Activated naive CD8-positive, alpha-beta T cell treated with anti-CD3 and anti-CD28 coated beads, Interleukin-2, amount 50 U/mL, for 24 hours (primary cell): ENCODE measurements at places on chromosomes 11 and 22.

DNA sequence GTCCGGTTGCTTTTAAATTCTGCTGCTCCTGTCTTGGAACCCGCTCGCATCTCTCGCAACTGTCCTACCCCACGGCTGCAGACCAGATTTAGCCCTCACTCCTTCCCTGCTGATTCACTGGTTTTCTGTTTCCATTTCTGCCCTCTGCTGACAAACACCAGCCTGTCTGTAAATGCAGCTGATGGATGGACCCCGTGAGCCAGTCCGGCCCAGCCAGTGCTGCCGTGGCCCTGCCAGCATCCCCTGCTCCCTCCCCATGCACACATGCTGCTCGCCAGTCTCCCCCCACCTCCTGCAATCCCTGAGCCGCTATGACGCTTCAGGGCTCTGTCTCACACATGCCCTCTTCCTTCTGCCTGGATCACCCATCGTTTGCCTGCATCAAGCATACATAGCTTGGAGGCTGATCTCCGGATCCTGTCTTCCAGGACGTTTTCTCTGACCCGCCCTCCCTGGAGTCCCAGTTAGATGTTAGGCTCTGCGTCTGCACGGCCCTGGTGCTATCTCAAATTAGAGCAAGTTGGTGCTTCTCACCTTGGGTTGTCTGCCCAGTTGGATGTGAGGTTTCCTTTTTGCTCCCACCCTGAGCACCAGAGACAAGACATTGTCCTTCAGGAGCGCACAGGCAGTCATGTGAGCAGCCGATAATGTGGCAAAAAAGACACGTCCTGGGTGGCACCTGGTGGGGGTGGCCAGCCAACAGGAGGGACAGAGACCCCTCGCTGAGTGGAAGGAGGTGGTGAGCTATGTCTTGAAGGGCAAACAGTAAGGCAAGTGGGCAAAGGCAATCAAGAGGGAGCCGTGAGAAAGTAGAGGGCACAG lies 4.3 kb upstream of the ACR start:
- no peak for DNase-seq

DNA sequence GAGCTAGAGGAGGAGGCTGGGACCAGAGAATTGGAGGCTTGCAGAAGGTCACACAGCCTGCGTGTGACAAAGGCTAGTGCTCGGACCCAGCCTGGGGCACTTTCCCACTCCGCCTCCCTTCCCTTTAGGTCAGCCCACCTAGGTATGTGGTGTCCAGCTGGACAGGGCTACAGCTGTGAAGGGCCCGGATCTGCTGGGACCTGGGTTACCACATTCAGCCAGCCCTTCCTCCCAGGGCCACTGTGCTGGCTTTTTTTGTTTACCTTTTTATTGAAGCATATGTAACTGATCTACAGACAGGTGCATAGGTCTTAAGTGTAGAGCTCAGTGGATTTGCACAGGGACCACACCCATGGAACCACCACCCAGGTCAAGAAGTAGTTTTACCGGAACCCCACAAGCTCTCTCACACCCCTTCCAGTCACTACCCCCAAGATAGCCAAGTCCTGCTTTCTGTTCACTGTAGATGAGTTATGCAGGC lies 8.7 kb downstream of the CAPN5 start:
- DNase-seq: no peak

- DNase-seq: no peak
These were observed 524.2 kb upstream of the CHORDC1 start for GRCh38 chr11:90747057-90747456.

DNA sequence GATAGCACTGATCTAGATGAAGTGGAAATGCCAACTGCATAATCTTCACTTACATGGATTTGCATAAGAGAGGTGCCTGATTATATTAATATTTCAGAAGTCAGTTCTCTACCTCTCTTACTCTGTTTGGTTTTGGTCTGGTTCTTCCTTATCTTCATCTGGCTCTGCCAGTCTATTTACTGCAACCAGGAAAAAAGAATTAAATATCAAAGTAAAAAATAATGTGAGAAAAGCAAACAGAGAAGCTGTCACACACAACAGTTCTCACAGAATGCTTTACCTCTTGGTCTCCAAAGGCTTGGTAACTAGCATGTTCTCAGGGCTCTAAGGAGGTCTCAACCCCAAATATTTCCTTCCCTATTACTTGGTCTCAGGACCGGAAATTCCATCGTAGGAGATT lies 6.7 kb downstream of the VSIG10L2 start:
- no peak for DNase-seq

- no peak for DNase-seq
These were observed 14.9 kb downstream of the ARAP1 start for GRCh38 chr11:72737336-72737735.

- no peak for DNase-seq
These were observed 28.4 kb upstream of the RBFOX2 start for GRCh38 chr22:36056980-36057379.

DNA sequence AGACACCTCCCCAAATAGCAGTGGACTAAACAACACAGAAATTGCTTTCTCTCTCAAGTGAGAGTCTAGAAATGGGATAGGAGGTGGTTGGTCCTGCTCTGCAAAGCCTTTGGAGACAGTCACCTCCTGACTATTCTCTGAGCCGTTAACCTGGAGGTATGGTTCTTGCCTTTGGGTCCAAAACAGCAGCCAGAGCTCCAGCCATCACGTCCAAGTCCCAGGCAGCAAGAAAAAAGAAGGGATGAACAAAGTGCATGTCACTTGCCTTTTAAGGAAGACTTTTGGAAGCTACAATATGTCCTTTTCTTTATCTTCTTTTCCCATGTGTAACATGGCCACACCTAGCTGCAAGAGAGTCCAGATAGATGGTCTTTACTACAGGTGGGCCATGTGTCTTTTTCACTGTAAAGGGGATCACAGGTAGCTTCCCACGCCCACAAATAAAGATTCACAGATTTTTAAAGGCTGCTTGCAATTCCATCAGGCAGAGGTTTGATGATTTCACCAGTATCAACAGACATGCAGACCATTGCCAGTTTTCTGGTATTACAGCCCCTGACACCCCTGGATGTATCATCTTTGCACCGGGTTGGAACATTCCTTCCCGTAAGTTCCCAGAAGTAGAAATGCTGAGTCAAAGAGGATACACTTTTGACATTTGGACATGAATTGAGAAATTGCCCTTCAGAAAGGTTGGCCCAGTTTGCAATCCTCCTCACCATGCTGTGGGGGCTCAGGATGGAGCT lies 66.0 kb downstream of the MYEOV start:
- DNase-seq: no peak

DNA sequence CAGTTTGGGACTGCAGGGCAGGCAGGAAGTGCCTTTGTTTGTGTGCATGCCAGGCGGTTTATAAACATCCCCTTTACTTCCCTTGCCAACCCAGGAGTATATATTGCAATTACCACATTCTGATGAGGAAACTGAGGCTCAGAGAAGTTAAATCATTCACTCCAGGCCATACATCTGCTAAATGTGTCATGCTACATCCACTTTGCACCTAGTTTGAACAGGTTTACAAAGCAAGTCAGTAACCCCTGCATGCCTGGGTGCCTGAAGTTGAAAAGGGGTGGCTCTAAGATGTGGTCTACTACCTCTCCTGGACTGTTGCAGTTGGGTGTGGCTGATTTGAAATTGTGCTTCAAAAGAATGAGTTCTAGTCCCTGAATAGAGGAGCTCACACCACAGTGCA lies 23.6 kb downstream of the FLI1 start:
- no peak for DNase-seq

- DNase-seq: no peak
These were observed 5.4 kb downstream of the FDX1 start for GRCh38 chr11:110434952-110435779.

DNA sequence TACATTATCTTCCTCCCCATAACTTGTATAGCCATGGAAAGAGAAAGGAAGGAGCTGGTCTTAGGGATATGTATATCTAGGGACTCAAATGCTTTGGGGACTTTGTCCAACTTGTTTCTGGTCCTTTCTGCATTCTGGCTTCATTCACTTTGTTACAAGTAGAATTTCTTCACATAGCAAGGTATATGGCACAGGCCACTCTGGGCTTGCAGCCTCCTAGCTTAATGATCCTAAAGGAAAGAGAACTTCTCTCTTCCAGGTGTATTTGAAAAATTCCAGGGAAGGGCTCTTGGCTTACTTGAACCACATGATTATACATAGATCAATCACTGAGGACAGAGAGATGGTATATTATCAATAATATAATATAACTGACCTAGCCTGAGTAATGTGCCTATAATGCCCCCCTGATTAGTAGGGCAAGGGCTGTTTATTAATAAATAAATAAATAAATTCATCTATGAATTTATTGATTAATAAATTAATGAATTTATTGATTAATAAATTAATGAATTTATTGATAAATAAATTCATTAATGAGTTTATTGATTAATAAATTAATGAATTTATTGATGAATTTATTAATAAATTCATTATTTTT lies 48.2 kb upstream of the CEP295 start:
- DNase-seq: no peak

- DNase-seq: no peak
These were observed 280.2 kb downstream of the BUD13 start for GRCh38 chr11:116492600-116492999.

- DNase-seq: no peak
These were observed 4.7 kb upstream of the GRK2 start for GRCh38 chr11:67261640-67261945.

DNA sequence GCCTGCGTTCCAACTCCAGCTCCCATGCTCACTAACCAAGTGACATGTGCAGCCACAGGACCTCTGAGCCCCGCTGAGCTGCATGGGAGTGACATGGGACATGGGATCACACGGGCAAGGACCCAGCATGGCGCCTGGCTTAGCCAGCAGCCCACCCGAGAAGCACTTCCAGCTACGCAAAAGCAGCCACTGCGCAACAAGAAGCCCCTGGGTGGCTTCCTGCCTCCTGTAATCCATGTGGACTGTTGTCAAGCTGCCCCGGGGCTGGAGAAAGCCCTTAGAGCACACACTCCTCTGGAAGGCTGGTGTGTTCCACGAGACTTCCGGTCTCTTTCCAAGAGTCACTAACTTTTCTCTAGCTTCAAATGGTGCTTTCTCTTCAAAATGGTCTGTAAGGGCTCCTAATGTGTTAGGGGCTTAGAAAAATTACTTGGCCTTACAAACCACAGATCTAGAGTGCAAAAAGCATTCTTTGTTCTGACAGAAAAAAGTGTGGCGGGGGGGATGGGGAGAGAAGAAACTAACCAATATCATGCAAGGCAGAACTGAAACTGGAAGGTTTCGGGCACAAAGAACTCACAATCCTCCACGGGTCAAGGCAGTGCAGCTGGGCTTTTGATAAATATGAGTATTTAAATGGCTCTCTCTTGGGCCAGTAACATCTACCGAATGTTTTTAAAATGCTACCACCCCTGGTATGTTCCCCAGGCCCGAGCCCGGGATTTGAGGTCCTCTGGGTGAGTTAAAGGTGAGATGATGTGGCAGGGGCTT lies 5.5 kb downstream of the C11orf24 start:
- no peak for DNase-seq

GRCh38 chr22:48261048-48261621 lies 1498.7 kb downstream of the TBC1D22A start:
- DNase-seq: no peak

GRCh38 chr22:29691636-29692326 lies 28.0 kb upstream of the CABP7 start:
- no peak for DNase-seq

DNA sequence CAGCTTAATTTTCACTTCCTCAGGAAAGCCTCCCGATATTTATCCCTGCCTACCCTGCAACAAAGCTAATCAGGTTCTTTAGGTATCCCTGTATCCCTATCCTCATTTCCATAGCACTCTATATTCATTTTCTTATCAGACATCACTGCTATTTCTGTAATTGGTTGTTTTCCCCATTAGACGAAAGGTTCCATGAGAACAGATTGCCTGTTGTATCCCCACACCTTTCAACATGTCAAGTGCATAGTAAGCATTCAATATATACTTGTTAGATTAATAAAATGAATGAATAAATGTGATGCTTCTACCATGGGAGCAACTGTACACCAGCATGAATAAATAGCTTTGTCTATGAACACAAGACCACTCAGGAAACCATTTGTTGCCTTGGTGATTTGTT lies 499.8 kb downstream of the DLG2 start:
- DNase-seq: no peak

- no peak for DNase-seq
These were observed 37.8 kb downstream of the GRIK4 start for GRCh38 chr11:120549346-120549745.

- DNase-seq: no peak
These were observed 49.0 kb downstream of the PRR5L start for GRCh38 chr11:36345084-36345511.

- no peak for DNase-seq
These were observed 20.2 kb downstream of the PHLDB1 start for GRCh38 chr11:118627566-118627965.

DNA sequence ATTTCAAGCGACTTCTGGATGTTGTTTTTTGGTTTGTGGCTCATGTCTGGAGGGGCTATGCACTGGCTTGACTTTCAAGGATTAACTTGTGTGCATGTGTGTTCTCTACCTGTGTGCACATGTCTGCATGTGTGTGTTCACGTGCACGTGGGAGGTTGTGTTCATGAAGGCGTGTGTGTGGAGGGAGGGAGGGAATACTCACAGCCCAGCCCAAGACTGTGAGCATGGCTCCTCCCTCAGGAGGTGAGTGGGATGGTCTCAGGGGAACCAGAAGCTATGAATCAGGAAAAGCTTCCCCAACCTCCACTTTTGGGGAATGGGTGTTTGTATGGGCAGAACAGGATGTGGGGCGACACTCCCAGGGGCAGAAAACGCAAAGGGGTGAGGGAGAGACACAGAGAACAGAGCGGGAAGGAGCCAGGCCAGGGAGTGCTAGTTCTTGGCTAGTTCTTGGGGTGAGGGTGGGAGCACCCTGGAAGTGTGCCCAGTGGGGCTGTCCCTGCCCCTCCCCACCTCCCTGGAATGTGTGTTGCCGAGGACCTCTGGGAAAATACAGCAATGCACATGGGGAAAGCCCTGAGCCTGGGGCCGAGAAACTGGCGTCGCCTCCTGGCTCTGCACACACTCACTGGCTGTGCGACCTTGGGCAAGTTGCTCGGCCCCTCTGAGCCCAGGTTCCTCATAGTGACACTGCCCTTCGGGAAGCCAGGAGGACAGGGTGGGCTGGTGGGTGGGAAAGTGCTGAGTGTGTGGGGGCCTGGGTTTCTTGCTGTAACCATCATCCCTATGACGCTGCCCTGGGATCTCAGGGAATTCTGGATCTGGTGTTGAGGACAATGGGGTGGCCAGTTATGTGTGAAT lies 16.9 kb upstream of the ALX4 start:
- DNase-seq: no peak

GRCh38 chr11:118105657-118106305 lies 19.0 kb upstream of the SMIM35 start:
- DNase-seq: no peak

DNA sequence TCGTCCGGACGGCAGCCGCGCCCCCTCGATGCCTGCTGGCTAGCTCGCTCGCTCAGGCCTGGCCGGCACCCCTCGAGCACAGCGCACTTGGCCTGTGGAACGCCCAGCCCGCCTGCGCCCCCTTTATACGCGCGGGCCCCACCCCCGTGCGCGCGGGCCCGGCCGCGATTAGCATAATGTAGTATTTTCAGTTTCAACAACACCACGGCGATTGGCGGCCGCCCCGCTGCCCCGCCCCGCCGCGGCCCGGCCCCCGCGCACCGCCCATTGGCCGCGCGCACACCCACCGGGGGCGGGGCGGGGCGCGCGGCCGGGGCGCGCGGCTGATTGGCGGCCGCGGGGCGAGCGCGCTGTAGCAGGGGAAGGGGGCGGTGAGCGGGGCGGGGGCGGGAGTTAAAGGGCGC lies at the start of gene CDKN1C:
TSS of gene CDKN1C (minus strand) at position 98 of the 404 bp plus-strand sequence. CDS start 319 bp downstream, outside the sequence.
- DNase-seq: peak; percentile 78
